ENCODE measurements at places on chromosomes 1 and 21.

GRCh38 chr1:196516373-196516772 lies 91.9 kb downstream of the KCNT2 start:
- DNase-seq, result no peak

GRCh38 chr1:7638078-7638477 lies 133.0 kb upstream of the VAMP3 start:
- no peak for DNase-seq

DNA sequence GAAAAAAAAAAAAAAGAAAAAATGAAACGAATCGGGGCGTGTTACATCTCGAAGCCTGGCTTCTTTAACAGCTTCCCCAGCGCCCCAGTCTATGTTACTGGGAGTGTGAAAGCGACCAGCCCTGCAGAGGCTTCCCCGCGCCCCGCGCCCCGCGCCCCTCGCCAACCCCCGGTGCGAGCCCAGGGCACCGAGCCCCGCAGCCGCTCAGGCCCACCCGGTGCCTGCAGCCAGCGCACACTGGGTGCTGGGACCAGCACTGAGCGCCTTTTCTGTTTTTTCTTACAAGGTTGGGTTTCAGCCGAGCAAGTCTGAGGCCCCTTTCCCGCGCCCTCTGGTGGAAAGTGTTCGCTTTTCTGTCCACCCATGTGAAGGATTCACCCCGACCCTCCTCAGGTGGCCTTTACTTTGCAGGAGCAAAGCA lies 42.1 kb upstream of the ZNF496 start:
- peak; percentile 53 for DNase-seq

- DNase-seq, result no peak
These were observed 9.2 kb downstream of the ACADM start for GRCh38 chr1:75733661-75734060.

DNA sequence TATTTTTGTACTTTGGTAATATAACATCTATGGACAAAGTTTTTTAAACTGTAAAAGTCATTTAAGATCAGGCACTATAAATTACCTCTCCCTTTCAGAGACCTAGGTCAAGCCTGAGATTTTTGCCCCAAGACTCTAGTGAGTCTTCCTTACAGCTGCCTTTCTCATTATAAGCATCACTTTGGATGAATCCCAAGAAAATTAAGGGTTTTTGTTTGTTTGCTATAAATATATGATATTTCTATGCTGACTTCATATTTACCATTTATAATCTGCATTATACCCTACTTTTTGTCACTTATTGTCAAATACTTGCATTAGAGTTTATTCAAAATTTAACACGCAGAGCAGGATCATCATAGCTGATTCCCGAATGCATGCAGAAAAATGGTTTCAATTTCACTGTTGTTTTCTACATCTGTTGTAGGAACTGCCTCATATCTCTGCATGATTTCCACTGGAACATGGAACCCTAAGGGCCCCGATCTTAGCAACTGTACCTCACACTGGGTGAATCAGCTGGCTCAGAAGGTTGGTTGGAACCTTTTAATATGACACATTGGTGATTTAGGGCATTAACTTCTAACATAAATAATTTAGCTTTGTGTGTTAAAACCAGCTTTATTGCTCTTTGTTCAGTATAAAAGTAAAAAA lies 150.0 kb downstream of the ADGRL2 start:
- no peak for DNase-seq

DNA sequence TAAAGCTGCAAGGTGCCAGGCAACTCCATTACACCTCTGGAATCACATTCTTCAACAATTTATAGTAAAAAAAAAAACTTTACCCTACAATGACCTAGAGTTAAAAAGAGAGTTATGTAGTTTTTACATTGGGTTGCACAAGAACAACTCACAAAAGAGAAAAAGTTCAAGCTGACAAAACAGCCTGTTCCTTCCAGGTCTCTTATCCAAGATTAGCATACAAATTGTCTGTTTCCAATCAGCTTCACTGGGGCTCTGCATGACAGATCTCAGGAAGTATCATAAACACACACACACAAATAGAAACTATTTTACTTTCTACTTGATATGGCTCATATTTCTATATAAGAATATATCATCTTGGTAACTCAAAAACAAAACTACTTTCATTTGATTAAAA lies 154.6 kb downstream of the PCNX2 start:
- no peak for DNase-seq

DNA sequence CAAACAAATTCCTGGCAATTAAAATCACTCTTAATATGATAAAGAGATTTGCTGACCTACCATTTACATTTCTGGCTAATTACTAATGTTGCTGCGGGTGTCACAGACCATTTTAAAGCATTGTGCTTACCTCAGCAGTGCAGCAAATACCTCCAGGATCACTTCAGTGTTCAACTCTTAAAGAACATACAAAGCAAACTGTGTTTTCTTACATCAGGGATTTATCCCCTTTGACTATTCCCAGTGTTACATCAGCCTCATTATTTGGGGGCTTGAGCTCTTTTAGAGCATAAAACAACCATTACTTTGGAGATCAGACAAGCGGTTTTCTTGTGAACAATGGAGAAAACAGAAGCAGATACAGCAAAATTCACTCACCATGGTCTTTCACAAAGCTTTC lies 185.4 kb downstream of the LYPLAL1 start:
- DNase-seq, result no peak

DNA sequence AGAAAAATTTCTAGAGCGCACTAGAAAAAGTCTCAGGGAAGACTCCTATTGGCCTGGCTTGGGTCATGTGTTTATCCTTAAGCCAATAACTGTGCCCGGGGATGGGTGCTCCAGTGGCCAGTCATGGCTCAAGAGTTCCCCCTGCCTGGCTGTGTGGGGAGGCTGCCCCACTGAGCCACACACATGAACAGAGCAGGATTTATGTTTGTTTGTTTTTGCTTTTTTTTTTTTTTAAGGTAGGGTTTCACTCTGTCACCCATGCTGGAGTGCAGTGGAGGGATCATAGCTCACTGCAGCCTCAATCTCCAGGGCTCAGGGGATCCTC lies 21.8 kb downstream of the EDN2 start:
- DNase-seq, result no peak

DNA sequence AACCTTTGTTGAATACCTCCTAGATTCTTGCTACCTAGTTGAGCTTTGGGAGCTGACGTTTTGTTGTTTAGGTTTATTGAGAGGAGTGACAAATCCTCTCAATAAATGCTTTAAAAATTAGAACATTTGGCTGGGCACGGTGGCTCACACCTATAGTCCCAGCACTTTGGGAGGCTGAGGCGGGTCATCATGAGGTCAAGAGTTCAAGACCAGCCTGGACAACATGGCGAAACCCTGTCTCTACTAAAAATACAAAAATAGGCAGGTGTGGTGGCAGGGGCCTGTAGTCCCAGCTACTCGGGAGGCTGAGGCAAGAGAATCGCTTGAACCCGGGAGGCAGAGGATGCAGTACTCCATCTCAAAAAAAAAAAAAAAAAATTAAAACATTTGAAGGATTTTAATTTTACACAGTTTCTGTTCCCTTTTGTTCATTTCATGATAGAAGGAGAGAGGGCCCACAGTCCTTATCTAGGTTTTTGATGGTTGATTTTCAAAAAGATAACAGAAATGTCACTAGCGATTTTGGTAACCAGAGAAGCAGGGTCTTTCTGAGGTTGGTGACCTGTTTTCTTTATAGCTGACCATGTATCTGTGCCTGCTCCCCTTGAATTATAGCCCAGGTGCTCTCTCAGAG lies 44.2 kb upstream of the PIGV start:
- no peak for DNase-seq

DNA sequence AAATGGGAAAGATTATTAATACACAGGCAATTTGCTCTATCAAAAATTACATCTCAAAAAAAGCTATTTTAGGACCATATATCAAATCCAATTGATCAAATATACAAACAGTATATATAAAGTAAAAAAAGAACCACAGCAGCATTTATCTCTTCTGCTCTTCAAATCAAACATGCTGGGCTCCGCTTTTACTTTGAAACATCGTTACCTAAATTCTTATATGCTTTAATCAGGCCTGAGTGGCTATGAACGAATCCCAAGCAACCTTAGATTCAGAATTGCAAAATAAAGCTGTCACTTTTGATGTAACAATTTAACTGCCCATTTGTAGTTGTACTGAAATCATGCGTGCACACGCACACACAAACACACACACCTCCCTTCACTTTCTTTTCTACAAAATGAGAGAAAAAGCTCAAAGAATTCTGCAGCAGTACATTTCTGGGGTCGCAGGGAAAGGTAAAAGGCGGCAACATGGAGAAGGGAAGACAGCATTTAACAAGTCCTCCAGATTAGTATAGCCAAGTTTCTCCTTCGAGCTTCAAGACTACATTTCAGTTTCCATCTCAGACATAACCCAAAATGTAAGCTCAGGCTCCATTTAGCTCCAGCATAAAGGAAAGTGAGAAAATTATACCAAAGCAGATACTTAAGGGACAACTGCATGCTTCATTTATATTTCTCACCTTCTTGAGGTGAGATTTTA lies 92.2 kb upstream of the TTC39A start:
- no peak for DNase-seq

GRCh38 chr1:83508485-83509151 lies 490.3 kb downstream of the TTLL7 start:
- DNase-seq, result peak; percentile 75

DNA sequence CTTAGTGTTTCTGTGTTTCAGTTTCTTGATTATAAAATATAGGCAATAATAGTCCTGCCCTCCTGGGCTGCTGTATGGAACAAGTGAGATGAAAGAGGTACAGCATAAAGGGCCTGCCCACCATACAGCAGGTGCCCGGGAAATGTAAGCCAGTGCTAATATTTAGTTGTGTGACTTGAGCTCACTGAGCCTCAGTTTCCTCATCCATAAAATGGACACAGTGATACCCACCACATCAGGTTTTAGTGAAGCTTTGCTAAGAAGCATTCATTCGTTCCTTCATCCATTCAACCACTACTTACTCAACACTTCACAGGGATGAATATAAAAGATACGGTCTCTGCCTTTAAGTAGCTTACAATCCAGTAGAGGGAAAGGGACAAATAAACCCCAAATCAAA lies 19.9 kb downstream of the CNTN2 start:
- DNase-seq, result no peak

- DNase-seq, result no peak
These were observed 291.8 kb upstream of the CAMK1G start for GRCh38 chr1:209291715-209292114.

GRCh38 chr21:33800753-33801423 lies 114.7 kb downstream of the ATP5PO start:
- DNase-seq, result no peak

DNA sequence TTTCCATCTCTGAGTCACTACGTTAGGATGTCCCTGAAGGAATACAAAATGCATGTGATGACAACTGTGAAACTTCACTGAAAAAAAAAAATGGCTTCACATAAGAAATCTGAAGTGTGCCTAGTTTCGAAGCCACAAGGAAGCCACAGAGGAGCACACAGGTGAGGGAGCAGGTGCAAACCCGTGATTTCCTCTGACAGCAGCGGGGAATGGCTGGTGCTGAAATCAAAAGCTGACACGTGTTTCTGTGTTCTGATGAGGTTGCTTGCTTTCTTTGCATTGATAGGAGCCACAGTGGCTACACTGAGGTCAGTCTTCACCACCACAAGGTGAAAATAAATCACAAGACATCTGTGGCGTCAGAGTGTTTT lies 105.7 kb upstream of the TLR5 start:
- no peak for DNase-seq

DNA sequence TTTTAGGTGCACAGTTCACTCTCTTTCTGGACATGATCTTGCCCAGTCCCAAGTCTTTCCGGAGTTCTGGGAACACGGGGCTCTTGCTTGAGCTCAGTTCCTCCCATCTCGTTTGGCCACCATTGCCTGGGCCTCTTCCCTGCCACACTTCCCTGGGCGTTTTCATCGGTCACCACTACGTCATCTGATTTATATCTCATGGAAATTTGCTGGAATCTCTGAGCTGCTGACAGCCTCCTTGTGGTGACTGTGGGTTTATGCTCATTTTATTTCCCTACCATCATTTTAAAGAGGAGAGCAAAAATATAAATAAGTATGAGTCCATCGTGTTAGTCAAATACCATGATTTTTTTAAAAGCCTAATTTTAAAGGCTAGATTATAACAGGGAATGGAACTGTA lies 449.1 kb upstream of the KAZN start:
- DNase-seq, result no peak

DNA sequence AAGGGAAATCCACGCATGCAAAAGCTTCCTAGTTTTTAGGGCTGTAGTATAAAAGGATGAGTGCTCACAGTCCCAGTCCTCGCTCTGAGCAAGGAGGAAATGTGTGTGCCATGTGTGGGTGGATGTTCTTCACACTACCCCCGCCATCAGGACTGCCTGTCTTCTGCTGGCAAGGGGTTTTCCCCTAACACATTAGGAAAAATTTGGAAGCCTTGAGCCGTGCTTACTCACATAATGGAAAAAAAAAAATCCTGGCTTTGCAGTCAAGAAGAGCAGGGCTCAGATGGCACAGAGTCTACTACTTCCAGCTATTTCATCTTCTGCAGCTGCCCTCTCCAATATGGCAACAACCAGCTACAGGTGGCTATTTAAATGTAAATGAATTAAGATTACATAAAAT lies 363.1 kb downstream of the PLPP3 start:
- DNase-seq, result no peak

DNA sequence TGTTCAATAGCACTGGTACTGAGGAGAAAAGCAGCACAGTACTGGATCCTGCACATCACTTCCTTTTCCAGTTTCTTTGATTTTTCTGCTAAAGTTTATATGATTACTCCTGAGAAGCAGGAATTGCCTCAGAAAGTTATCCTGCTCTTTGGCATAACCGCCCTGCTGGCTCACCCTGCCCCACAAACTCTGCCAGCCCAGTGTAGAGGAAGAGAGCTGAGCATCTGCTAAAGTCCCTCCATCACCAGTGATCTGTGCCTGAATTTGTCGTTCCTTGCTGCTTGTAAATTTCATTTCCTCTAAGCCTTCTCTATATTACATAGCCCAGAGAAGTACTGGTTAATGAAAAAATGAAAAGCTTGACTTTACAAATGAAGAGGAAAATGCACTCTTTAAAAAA lies 87.0 kb upstream of the C1orf21 start:
- no peak for DNase-seq

- no peak for DNase-seq
These were observed 328.5 kb downstream of the TBX15 start for GRCh38 chr1:118659646-118660045.

DNA sequence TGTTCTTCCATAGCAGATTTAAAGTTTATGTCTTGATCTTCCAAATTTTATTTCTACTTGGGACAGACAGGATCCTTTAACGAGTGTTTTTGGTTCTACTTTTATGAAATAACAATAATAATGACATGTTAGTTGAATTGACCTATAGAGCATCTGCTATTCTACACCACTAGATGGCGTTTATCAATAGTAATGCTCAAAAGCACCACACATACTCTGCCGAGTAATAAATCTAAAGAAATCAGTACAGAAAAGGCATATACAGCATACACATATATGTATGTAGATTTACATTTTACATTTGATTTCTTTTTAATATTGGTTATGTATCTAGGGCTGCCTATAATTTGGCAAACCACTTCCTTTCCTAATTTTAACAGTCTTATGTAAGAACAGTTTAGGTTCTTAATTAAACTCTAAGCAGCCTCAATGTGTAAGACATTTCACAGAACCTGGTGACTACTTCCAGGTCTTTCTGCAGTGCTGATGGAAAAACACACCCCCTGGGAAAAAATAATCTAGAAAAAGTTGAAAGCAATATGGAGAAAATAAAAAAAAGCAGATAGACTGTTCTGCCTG lies 5.9 kb upstream of the SIPA1L2 start:
- DNase-seq, result no peak

- DNase-seq, result no peak
These were observed 20.7 kb downstream of the MIS18A start for GRCh38 chr21:32257962-32258785.

GRCh38 chr1:182080040-182080439 lies 18.5 kb upstream of the ZNF648 start:
- DNase-seq, result no peak
